ENCODE measurements at places on chromosomes 12 and 14. TPM values are rescaled to one million over a fixed set of nuclear protein-coding genes. Genes with fewer than 3 reads are reported as not detected.

Gene GPRC5D
- total RNA-seq, result not detected

Gene GDF3
- not detected for total RNA-seq

Gene IAPP
- not detected for total RNA-seq

Gene FOXM1
- 9.8 TPM for total RNA-seq

Gene AQP5
- not detected for total RNA-seq

Measured in hair follicle dermal papilla cell (primary cell).